ENCODE measurements at places on chromosomes 5 and 9.

DNA sequence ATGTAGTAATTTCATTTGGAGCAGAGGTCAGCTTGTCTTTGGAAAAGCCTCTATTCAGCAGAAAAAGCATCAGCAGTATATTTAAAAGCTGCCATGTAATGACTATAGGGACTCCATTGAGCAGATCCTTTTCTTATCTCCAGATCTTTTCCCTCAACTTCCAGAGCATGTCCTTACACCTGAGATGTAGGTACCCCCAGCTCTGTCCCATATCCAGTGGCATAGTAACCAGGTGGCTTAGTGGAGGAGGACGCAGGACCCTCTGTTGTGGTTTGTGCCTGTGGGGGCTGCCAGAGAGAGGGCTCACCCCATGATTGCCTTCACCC lies 61.5 kb downstream of the RCL1 start:
- no peak for DNase-seq

DNA sequence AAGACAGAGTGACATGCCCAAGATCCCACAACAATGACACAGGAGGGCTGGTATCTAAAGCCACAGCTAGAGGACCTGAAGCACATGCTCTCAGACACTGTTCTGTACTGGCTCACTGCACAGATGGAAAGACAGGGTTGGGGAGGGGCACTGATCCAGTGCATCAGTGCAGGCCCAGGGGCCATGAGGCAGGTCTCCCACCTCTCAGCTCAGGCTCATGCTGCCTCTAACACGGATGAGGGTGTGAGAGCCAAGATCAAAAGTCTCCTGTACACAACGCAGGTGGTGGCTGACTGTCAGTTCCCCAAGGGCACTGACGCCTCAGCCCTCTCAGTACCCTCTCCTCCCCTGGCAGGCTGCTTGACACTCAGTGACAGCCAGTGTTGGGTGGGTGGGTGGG lies 10.9 kb downstream of the RAPGEF1 start:
- DNase-seq: peak; percentile 59

GRCh38 chr5:14158890-14159666 lies 15.9 kb downstream of the TRIO start:
- DNase-seq: no peak

DNA sequence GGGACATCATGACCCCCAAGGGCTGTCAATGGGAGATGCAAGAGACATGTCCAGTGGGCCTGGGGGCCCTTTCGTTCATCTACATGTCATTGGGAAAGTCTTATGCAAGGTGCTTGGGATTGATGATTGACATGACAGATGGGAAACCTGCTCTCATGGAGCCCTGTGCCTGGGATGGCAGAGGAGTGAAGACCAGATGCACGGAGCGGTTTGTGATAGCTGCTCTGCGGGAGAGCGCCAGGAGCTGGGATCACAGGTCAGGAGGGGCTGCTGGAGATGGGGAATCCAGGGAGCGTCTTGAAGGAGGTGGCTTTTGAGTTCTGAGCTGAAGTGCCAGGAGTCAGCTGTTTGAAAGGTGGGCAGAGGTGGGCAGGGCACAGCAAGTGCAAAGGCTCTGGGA lies 104.3 kb downstream of the FGF18 start:
- no peak for DNase-seq

GRCh38 chr5:170597109-170597751 lies 93.4 kb downstream of the KCNIP1 start:
- DNase-seq: peak; percentile 11

- no peak for DNase-seq
Observed at GRCh38 chr9:89586311-89586710, 18.5 kb upstream of the GADD45G start.

GRCh38 chr5:135737701-135738563 lies 96.5 kb upstream of the SLC25A48 start:
- no peak for DNase-seq

DNA sequence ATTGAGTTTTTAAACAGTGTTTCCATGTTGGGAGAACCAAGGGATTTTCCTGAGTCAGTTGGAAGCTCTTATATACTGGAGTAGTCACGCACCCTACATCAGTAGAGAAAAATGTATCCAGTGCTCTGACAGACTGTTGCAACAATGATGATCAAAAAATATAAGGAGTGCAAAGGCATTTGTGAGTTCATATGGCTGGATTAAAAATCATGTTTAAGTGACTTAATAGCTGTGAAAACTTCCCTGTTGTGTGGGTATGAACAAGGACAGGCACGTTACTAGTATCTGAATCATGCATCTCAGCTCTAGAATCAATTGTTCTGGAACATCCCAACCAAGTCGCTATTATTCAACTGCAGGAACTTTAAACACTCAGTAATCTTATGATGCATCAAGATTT lies 229.7 kb downstream of the ROR2 start:
- DNase-seq: no peak

DNA sequence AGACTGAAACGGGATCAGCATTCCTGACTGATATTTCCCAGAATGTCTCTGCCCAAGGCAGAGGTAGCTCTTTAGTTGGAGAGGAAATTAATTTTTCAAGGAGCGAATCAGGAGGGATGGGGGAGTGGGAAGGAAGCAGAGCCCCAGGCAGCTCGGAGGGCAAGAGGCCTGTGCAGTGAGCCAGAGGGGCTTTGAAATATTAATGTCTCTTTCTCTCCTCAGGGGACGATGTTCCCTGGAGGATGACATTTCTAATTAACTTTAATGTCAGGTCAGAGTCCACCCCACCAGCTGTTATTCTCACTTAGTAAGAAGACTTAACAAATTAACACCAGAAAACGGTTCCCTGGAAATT lies 45.6 kb downstream of the SLC6A7 start:
- DNase-seq: no peak

DNA sequence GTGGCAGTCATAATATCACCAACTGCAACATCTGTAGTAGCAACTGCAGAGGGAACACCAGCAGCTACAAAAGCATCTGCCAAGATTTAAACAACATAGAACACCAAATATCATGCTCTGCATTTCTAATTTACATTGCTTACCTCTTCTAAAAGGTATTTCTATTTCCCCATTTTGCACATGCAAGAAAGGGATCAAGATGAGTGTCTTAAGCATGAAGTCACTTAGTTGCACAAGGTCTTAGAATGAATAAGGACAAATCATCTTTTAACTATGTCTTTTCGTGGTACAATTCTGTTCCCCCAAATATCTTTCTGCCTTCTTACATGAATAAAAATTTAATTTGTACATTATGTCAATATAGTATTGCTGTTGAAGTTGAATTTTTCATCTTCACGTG lies 1746.4 kb downstream of the EFNA5 start:
- DNase-seq: no peak

- no peak for DNase-seq
Observed at GRCh38 chr5:61837788-61838187, 468.2 kb upstream of the KIF2A start.

- no peak for DNase-seq
Observed at GRCh38 chr5:158648631-158649030, 451.1 kb downstream of the EBF1 start.

DNA sequence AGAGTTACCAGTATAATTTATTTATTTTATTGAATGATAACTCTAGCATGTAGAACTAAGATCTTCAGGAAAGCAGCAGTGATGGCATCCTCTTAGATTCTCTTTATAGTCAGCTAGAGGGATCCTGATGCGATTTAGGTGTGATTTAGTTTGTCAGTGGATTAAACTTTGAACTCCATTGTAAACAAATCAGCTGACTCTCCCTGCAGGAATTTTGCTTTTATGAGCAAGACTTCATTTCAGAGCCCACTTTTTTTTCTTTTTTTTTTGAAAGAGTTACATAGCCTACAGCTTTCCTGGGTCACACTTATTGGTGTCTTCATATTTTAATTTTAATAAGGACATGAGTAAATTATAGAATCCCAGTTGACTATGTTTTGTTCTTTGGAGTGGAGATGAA lies 93.8 kb upstream of the SEMA6A start:
- DNase-seq: no peak

DNA sequence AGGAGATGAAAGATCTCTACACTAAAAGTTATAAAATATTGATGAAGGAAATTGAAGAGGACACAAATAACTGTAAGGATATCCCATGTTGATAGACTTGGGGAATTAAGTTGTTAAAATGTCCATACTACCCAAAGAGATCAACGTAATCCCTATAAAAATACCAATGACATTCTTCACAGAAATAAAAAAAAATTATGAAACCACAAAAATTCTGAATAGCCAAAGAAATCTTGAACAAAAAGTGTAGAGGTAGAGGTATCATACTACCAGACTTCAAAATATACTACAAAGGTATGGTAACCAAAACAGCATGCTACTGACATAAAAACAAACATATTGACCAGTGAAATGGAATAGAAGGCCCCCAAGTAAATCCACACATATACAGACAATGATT lies 71.5 kb upstream of the ELL2 start:
- no peak for DNase-seq

DNA sequence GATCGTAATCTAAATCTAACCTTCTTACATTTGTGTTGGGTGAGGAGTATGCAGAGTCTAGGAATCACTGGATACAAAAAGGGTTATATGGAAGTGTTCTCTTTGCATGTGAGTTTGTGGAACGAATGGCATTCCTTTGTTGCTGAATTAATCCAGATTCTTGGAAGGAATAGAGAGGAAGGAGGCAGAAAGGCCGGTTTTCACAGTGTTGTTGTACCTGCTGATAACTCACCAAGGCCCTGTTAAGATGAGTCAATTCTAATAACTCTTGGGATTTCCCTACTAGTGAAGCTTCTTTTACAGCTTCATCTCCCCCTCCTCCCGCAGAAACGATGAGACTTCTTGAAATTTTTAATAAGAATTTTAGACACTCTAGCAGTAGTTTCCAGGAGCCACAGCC lies 84.0 kb downstream of the ZSWIM6 start:
- no peak for DNase-seq

DNA sequence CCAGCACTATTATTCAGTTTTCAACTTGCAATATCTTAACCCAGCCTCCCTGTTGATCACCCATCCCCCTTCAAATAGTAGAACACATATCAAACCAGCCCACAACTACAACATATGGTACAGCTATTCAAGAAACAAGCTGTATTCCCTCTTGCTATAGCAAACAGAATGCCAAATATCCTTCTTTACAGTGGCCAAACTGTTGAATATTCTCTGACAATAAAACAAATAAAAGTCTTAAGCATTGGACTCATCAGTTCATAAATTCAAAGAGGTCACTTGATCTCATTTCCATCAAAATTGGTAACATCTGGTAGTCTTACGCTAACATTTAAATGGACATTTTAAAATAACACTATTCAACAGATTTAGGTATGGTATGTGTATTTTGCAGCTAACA lies 350.8 kb downstream of the EFNA5 start:
- DNase-seq: no peak

DNA sequence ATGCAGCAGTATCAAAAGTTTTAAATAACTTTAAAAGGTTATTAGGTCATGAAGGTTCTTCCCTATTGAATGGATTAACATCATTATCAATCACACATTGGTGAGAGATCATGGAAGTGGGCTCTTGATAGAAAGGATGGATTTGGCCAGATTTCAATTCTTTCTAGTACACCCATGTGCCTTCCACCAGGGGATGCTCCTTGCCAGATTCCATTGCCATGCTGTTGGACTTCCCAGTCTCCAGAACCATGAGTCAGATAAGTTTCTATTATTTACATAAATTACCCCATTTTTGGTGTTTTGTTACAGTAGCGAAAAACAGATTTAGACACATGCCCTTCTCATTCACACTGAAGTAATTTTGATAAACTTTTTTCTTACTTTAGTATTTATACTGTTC lies 1010.6 kb upstream of the C9orf72 start:
- DNase-seq: no peak

- DNase-seq: no peak
Observed at GRCh38 chr5:146744068-146744745, 134.3 kb downstream of the PPP2R2B start.

GRCh38 chr9:75088646-75089372 lies 495 bp downstream of the OSTF1 start:
- peak; percentile 71 for DNase-seq

DNA sequence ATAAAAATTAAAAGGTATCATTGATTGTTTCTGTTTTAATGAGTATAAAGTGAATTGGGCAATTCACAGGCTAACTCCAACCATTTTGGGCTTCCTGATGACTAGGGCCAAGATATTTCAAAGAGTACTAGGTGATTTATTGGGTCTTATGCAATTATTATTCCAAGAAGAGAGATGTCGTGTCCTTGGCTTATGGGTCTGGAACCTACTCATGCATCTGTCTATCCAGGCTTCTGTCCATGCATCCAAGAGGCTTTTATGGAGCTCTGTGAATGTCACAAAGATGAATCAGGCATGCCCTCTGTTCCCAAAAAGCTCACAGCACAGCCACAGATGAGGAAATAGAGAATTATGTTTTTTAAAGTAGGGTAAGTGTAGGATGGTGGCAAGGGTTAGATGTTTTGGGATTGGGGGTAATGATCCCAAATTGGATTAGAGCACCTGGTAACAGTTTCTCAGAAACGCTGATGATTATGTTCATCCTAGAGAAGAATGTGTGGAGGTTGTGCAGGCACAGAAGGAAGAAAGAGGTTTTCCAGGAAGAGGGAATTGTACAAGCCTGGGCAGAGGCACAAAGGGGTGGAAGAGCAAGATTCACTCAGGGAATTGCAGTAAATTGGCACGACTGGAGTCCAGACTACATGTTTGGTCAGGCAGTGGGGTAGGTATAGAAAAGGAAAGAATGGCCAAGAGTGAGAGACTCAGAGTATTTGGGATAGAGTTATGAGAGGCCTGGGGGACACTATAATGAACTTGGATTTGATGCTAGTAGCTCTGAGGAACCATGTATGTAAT lies 83.0 kb upstream of the TNC start:
- no peak for DNase-seq

DNA sequence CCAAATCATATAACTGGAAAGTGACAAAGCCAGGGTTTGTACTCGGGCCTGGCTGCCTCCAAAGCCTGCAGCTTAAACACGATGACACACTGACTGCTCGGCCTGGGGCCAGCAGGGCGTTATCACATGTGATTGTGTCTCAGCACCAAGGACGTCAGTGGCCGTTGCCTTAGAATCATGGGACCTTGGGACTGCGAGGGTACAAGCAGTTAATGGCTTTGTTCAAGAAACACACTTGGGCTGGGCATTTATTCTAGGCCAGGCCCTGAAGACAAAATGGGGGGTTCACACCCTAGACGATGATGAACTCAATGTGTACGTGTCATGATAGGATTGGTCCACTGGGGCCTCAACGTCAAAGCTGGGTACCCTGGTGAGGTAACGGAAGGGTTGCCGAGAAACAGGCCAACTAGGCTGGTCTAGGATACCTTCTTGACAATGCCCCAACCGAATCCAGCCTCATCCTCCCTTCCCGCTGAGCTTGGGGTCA lies 13.0 kb downstream of the SH3PXD2B start:
- no peak for DNase-seq

GRCh38 chr9:33168941-33169544 lies 1.9 kb upstream of the B4GALT1 start:
- no peak for DNase-seq

DNA sequence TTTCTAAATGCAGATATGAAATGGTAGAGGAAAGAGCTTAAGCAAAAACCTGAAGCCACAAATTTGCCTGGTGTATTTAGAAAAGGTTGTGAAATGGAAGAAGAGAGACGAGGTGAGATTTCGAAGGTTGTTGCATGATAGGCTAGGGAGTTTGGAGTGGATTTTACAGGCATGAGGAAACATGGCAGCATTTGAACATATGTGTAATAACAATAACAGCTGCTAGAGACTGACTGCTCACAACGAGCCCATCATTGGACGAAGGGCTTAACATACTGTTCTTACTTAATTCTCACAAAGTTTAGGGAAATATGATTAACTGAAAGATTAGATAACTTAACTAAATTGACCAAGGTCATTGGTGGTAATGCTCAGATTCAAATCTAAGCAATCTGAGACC lies 108.1 kb downstream of the JAKMIP2 start:
- no peak for DNase-seq
